ENCODE measurements at places on chromosomes 2 and 18. TPM values are rescaled to one million over a fixed set of nuclear protein-coding genes. Genes with fewer than 3 reads are reported as not detected.
A peak's percentile ranks its signal among the peaks of the same experiment; 100 is the strongest.

GRCh38 chr18:3368193-3368592 is 81.8 kb upstream of the TGIF1 start:
- DNase-seq: no peak

DNA sequence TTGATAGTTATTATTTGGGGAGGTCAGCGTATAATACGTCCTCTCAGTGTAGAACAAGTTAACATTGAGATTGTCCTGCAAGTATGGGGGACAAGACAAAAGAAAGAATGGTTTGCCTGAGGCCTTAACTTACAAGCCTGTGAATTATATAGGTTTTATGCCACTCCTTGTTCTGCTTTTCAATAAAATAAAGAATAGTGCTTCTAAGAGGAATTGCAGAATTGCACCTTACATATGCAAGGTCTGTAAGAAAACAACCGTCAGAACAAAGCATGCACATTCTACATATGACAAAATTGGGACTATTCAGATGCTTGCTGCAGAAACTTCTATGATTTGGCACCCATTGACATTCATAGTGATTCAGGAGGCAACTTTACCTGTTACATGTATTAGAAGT is 785.0 kb downstream of the NR4A2 start:
- no peak for DNase-seq

- DNase-seq: no peak
These were observed 111.5 kb downstream of the MCFD2 start for GRCh38 chr2:46803911-46804670.

GRCh38 chr2:33136056-33136455 is 189.3 kb downstream of the LTBP1 start:
- no peak for DNase-seq

GRCh38 chr2:219624565-219624964 is 2.9 kb upstream of the SLC4A3 start:
- no peak for DNase-seq

DNA sequence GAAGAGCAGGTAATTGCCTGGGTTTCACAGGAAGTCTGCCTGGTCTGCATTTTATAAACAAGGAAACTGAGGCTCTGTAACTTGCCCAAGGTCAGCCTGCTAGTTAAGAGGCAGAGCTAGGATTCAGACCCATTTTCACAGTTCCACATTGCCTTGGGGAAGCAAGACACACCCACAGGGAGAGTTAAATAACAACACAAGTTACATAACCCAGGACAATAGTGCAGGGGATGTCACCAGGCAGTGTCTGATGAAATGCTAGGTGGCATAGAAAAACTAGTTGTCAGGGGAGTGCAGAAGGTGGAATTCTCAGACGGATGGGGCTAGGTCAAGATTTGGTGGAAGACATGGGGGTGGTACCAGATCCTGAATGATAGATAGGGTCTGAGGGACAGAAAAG is 69.7 kb downstream of the PRKCE start:
- no peak for DNase-seq

Gene NAT8
- total RNA-seq: not detected

DNA sequence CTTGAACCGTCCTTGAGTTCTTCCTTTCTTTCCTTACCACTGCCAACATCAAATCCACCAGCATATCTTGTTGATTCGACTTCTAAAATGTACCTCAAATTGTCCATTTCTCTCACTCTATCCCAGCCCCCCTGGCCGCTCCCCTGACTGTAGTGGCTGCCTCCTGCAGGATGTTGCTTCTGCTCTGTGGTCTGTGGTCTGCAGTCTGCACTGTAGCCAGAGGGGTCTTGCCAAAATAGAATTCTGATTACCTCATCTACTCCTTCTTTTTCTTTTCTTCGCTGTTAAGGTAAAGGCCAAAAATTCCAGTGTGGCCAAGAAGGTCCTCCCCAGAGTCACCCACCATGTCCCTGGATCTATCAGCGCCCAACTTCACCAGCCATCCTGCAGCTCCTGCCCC is 79.5 kb upstream of the ALPP start:
- DNase-seq: no peak

- no peak for DNase-seq
These were observed 97.1 kb downstream of the TEX51 start for GRCh38 chr2:126995621-126996377.

- no peak for DNase-seq
These were observed 786.0 kb upstream of the SLC39A10 start for GRCh38 chr2:194870974-194871535.

GRCh38 chr2:15753811-15754702 is 162.4 kb downstream of the DDX1 start:
- no peak for DNase-seq

- no peak for DNase-seq
These were observed 222.6 kb upstream of the SALL3 start for GRCh38 chr18:78757014-78757413.

GRCh38 chr2:3670941-3671340 is 12.9 kb downstream of the ALLC start:
- DNase-seq: no peak

DNA sequence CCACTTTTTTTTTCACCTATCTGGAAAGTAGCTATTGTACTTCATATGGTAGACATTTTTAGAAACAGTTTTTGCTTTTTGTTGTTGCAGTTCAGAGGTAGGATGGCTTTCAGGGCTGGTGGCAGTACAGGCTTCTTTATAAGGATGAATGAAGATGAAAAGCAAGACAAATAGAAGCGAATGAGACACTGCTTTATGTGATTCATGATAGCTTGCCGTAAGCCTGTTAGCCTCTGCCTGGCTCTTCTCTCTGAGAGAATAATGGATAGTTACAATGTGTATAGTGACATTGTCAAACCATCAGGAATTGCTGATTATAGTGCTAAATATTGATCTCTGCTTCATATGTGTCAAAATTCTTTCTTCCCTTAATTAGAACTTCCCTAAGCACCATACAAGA is 173.7 kb downstream of the NR4A2 start:
- DNase-seq: no peak

GRCh38 chr2:37973615-37974353 is 48.7 kb downstream of the RMDN2 start:
- no peak for DNase-seq

- DNase-seq: no peak
These were observed 5.4 kb downstream of the PDK1 start for GRCh38 chr2:172561270-172561669.

Gene CDH7
- total RNA-seq: not detected

Gene SLC5A7
- total RNA-seq: 0.21 TPM

Gene FAM161A
- 0.88 TPM for total RNA-seq

Gene ELOA2
- total RNA-seq: not detected

GRCh38 chr2:186995092-186995491 is 146.1 kb upstream of the ZSWIM2 start:
- no peak for DNase-seq

DNA sequence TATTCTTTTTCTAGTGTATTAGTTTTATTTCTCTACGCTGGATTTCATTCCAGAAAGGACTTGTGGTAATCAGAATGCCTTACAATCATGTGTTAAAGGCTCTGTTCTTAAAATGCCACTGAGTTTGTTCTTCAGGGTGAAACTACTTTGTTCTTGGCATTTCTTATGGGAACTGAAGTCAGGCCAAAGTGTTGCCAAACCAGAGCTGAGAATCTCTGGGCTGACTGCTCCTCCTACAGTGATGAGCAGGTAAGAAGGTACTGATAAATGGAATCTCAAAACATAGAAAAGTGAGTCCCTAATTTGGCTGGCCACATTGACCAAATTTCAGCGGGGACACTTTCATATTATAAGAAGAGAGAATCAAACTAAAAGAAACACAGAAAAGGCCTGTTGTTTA is 55.1 kb upstream of the ZNF397 start:
- no peak for DNase-seq

DNA sequence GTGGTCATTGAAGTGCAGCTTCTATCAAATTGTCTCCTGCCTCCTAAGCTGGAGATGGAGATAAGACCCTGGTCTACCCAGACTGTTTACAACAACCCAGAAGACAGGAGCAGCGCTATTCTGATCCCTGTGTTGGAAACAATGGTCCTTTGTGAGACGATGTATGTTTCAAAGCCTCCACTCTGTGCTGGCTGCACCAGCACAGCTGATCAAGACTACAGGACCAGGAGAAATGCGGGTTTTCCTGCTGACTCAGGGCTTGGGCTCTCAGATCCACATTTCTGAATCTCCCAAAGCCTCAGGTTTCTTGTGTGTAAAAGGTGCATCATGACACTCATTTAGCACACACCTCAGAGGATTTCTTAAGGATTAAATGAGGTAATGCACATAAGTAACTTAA is 92.0 kb downstream of the POU3F3 start:
- no peak for DNase-seq

- no peak for DNase-seq
These were observed 310.8 kb downstream of the TGIF1 start for GRCh38 chr18:3760741-3761140.

- DNase-seq: no peak
These were observed 7.5 kb downstream of the ACYP2 start for GRCh38 chr2:54122939-54123338.

Gene ERFE
- 0.83 TPM for total RNA-seq

DNA sequence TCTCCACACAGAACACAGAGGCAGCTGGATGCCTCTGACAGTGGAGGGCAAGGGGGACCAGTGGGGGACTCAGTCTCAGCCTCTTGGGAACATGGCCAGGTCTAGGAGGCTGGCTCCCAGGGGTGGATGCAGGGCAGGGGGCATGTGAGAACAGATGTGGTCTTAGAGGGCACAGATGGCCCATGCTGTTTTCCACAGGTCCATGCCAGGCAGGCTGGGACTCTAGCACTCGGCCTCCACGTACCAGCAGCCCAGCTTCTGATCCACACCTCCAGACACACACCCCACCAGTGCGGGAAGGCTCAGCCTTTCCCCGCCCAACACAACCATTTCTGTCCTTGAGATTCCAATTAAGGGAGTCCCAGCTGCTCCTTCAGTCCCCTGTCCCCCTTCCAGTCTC is 42.4 kb downstream of the TNS1 start:
- peak; percentile 17 for DNase-seq

All from uterus (tissue), 4 donors.